Right ventricle myocardium inferior (tissue), 1 donor: ENCODE measurements at places on chromosomes 3 and 15. TPM values are rescaled to one million over a fixed set of nuclear protein-coding genes. Genes with fewer than 3 reads are reported as not detected.

- DNase-seq: no peak
Observed at GRCh38 chr3:25273582-25274171, 154.4 kb upstream of the RARB start.

DNA sequence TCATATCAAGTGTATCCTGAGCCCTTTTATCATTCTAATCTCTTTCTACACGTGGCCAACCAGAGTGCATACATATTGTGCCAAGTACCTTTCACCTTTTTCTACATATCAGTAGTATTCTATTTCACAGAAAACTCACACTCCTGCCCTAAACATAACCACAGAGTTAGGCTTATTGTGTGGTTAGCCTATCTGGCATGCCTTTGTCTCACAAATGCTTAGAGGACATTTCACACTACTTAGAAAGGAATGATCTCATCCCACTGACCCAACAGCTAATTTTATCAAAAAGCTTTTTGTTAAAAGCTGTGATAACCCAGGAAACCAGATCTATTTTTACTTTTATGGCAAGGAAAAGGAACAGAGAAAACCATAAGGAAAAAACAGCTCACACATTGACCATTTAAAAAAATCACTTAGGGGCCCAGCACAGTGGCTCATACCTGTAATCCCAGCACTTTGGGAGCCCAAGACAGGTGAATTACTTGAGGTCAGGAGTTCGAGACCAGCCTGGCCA is 17.8 kb upstream of the MAP4 start:
- no peak for DNase-seq

- no peak for DNase-seq
Observed at GRCh38 chr3:122058294-122058693, 3.1 kb downstream of the CD86 start.

- DNase-seq: no peak
Observed at GRCh38 chr3:194090716-194091115, 45.2 kb upstream of the HES1 start.

DNA sequence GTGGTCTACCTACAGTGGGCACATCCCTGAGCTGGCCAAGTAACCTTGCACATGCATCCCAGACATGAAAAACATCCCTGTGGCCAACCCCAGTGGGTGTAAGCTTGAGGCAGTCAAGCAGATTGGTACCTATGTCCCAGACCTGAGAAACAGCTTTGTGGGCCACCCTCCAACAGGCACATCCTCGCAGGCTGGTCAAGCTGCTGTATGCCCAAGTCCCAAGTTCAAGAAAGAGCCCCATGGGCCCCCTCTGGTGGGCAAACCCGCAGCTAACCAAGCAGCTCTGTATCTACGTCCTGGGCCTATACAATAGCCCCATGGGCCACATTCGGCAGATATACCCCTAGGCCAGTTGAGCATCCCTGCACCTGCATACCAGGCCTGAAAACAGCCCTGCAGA is 186.3 kb upstream of the GPR149 start:
- no peak for DNase-seq

DNA sequence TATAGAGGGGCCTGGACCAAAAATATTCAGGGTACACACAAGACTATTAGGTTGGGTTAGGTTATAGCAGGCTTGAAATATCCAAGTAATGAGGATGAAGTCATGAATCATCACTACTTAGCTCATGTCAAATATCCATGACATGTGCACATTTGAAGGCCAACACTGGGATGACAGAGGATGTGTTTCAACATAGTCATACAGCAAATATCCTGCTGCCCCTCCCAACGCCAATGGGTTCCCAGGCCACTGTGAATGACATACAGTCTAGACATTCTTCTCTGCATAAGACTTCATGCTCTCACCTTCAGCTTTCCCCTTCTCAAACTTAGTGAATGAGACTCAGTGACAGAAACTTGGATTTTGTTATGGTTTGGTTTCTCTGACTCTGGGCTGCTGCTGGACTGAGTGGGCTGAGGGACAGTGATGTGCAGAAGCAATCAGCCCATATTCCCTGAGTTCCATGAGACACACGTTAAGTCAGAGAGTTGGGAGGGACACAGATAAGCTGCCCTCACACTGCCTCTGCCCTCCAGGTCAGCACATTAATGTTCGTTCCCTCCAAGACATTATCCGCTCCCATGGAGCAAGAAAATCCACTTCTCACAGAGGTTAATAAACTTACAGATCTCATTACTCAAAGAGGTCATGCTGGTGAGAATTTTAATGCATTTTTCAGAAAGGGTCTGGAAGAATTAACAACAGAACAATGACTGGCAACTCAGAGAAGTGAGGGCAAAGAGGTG is 15.4 kb downstream of the HOMER2 start:
- DNase-seq: no peak

DNA sequence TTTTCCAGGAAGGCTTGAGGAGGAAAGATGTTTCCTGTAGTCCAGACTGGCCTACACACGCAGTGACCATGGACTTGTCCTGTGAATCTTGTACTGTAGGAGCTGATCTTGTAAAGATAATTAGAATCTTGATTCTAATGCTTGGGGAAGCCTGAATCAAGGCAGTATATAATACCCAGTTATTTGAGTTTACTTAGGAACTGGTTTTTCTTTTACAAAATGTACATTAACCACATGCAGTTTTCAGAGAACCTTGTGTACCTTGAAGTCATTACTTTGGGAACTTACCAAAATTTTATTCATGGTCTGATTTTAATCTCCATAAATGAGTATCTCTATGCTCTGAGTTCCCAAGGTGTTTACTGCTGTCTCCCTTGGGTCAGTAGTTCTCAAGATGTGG is 439.9 kb upstream of the AZI2 start:
- no peak for DNase-seq

DNA sequence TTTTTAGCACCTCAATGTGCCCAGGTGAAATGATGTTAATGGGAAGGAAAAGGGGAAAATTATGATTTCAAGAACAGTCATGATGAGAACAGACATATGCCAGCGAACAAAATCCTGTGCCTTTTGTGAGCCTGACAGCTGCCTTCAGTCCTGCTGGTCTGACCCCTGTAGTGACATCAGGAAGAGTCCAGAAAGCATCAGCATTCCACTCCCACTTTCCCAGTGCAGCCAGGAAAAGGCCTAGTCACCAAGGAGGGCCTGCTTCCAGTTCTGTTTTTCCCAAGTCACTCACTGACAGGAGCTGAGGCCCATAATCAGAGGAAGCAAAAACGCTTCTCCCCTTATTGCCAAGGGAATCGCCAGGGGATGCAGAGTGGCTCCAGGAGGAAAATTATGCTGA is 218.4 kb downstream of the ABHD5 start:
- no peak for DNase-seq

GRCh38 chr15:60751985-60752952 is 273.3 kb upstream of the ICE2 start:
- DNase-seq: peak; percentile 73

Gene FANCD2
- 1.0 TPM for total RNA-seq

Gene A4GNT
- not detected for total RNA-seq

Gene LARP6
- total RNA-seq: 55.7 TPM

Gene TJP1
- total RNA-seq: 111 TPM

Gene GOLGA6L10
- total RNA-seq: 0.14 TPM

Gene TEX9
- total RNA-seq: 0.46 TPM
